ENCODE measurements at places on chromosomes 1 and 21.

DNA sequence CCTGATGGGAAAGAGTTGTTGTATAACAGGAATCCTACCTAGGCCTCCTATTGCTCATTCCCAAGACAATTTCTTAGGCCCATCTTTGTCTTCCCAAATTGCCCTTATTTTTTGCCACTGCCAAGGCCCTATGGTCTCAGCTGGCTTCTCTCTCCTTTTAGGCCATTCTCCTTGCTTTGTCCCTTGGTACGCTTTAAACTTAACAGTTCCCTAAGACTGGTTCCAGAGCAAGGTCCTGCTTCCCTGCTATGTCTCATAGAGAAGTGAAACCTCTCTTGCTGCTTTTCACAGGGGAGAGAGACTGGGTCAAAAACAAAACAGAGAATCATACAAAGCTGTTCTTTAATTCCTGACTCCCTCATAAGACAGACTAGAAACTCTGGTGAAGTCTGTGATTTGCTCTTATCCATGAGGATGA lies 77.1 kb downstream of the XCL2 start:
- H3K27ac ChIP-seq, result peak overlapping the region; percentile 4
- H3K4me1 ChIP-seq, result peaks cover 20% of the 10 kb centered on the region
- no peak for DNase-seq
- H3K36me3 ChIP-seq, result no peaks in the 10 kb centered on the region

DNA sequence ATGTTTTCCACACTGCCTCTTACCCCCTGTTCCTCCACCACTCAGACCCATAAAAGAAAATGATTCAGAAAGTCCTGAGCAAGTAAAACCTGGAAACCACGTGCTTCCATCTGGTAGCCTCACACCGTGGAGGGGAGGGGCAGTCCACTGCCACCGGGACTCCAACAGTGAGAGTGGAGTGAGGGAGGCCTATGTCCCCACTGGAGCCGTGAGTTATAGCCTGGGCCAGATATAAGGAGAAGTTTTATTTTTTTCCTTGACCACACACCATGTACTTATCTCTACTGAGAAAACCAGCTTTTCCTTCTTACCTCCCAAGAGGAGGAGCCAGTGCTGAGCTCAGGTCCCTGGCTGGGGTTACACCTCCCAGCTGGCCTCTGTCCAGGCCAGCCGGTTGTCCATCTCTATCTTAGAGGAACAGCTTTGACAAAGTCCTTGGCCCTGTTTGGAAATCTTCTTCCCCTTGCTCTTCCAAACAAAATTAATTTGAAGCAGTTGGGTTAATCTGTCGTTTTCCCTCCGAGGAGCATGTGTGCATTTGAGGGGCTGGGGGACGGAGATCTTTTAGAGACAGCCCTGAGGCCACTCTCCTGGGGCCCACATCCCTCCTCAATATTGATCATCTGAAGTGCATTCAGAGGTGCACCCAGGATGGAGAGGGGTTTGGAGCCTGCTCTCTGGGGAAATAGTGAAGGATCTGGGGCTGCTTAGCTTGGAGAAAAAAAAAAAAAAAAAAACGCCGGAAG lies 49.1 kb upstream of the SERBP1 start:
- H3K36me3 ChIP-seq, result no peaks in the 10 kb centered on the region
- H3K4me3 ChIP-seq, result no peak overlapping the region
- H3K27ac ChIP-seq, result no peak overlapping the region
- DNase-seq, result no peak
- H3K4me1 ChIP-seq, result peaks cover 11% of the 10 kb centered on the region

GRCh38 chr1:186289943-186290545 lies 85.0 kb downstream of the TPR start:
- DNase-seq, result no peak
- H3K27me3 ChIP-seq, result no peaks in the 10 kb centered on the region
- H3K4me3 ChIP-seq, result no peak overlapping the region

DNA sequence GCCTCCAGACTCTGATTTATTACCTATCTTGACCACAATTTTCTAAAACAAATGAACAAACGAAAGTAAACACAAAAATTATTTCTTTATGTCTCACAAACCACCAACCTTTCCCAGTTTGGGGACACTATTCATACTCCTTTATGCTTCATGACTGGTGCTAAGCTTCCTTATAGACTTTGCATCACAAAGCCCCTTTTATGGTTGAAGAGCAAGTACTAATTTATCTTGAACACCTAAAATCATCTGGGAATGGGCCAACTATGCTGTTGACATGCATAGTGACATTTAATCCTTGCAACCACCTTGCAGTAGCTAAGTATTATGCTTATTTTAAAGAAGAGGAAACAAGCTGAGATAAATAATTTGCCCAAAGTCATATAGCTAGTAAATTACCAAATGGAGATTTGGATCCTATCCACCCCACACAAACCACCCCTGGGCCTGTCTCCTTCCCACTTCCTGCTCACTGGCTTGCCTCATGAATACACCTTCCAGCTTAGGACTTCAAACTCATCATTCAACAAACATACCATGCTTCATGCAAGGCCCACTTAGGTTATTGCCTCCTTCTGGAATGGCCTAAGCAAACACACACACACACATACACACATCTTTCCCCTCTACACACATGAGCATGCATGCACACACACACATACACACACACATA lies 192.2 kb downstream of the PLPP3 start:
- DNase-seq, result no peak
- H3K36me3 ChIP-seq, result no peaks in the 10 kb centered on the region
- no peak overlapping the region for H3K4me3 ChIP-seq
- no peak overlapping the region for H3K27ac ChIP-seq

DNA sequence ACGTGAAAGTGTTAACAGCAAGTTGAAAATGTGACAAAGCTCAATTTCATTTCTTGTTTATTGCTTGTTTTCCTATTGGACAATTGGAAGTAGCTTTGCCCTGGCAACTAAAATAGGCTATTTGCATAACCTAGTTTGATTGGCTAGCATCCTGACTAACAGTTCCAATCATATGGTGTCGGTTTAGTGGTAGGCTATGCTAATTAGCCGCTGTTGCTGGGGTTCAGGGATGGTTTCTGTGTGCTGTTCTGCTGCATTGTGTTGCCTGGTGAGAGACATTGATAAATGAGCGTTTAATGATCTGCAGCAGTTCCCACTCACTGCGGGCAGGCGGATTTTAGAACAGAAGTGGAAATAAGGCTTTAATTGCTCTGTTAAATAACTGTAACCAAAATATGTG lies 68.5 kb downstream of the DYRK1A start:
- H3K4me3 ChIP-seq, result no peak overlapping the region
- no peak overlapping the region for H3K27ac ChIP-seq
- no peaks in the 10 kb centered on the region for H3K27me3 ChIP-seq
- H3K4me1 ChIP-seq, result peaks cover 81% of the 10 kb centered on the region

DNA sequence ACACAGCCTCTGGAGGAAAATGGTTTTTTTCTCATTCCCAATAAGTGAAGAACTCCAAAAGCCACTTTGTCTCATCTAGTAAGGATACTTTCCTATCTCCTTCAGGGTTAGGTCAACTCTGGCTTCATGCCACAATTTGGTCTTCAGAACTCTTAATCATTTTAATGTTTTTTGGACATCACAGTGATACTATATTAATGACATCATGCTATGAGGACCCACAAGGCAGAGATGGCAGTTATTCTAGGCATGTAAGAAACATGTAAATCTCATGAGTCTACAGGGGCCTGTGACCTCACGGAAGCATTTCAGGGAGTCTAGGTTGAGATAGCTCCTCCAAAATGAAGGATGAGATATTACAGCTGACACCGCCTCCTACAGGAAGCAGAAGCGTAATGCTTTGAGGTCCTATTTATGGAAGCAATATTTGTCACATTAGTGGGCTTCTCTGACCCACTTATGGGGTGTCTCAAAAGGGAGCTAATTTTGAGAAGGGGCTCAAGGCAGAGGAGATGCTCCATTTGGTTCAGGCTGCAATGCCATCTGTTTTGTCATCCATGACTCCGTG lies 5.0 kb upstream of the GPR137B start:
- H3K4me1 ChIP-seq, result peaks cover 14% of the 10 kb centered on the region
- no peaks in the 10 kb centered on the region for H3K27me3 ChIP-seq
- H3K27ac ChIP-seq, result no peak overlapping the region
- H3K4me3 ChIP-seq, result no peak overlapping the region

DNA sequence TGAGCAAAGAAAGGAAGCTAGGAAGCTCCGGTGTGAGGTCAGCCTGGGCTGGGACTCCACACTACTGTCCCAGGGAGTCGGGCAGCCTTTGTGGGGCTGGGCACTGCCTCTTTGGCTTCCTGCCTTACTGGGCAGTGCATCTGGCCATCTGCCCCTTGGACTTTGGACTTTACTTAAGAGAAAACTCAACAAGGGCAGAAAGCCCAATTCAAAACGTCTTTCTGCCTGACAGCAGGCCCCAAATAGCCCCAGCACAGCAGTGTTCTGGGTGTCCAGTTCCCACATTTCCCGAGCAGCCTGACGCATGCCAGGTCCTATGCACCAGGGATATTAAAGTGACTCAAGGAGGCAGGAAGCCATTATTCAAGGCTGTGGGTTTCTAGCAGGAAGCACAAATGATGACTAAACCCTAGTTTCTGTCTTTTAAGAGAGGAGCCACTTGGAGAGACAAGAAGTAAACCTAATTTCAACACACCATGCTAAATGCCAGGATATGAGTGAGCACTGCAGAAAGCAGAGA lies 37.9 kb upstream of the EDEM3 start:
- peak overlapping the region; percentile 66 for H3K27ac ChIP-seq
- no peaks in the 10 kb centered on the region for H3K36me3 ChIP-seq
- peaks cover 23% of the 10 kb centered on the region for H3K4me1 ChIP-seq
- no peak overlapping the region for H3K4me3 ChIP-seq
- DNase-seq, result no peak

- no peak overlapping the region for H3K4me3 ChIP-seq
- H3K27me3 ChIP-seq, result no peaks in the 10 kb centered on the region
- H3K4me1 ChIP-seq, result no peaks in the 10 kb centered on the region
- H3K27ac ChIP-seq, result no peak overlapping the region
- H3K36me3 ChIP-seq, result no peaks in the 10 kb centered on the region
These were observed 925.9 kb downstream of the LTN1 start for GRCh38 chr21:28066596-28067387.

Measured in vagina (tissue), 2 donors.